ENCODE measurements at places on chromosomes 1 and 21.

DNA sequence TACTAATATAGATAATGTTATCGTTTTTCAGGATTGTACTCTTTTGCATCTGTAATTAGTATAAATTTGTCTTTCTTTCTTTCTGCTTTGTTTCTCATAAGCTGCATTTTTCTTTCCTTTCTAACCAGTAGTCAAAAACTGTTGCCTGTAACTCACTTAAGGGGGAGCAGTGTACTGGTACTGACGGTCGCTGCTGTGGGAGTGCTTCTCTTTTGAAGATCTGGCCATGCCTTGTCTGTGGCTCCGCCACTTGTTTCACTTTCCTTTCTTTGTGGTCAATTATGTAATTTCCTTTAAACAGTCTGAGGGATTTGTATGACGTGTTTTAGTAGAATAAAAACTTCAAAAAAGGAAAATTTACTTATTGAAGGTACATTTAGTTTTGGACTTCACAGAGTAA, 37.0 kb downstream of the MIA3 start:
- no peak for DNase-seq

- DNase-seq: peak; percentile 41
These were observed 9.8 kb downstream of the TNFRSF18 start for GRCh38 chr1:1196431-1197187.

- no peak for DNase-seq
These were observed 67.0 kb downstream of the PIK3R3 start for GRCh38 chr1:46065405-46065804.

DNA sequence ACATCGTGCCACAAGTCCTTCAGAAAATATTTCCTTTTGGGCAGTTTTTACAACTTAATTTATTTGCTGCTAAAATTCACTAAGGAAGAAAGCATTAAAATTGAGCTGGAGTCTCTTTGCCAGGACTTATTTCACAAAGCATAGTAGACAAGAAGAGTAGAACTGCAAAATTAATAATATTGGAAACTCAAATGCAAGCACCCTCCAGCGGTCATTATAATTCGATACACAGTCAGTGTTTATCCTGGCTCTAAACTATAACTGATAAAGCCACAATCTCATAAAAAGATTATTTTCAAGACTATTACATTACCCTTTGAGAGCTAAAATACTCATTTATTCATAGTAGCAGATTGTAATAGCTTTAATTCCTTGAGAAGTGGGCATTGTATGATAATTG, 655.4 kb downstream of the RWDD3 start:
- no peak for DNase-seq

DNA sequence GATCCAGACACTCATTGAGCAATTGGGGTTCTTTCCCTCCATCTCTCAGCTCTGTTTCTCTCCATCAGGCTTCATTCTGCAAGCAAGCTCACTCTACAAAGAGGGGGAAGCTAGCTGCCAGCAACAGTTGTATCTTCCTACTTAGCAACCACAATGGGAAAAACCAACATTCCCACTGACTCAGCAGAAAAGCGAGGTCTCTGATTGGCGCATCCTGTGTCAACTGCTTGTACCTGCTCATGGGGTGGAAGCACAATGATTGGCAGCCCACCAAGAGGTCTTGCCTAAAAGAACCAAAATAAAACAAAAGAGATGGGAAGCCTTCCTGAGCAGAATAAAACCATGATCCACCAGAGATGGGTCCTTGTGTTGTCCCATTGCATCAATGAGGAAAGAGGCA, 4.0 kb upstream of the CDA start:
- DNase-seq: no peak

GRCh38 chr21:14753466-14754258, 207.5 kb upstream of the SAMSN1 start:
- DNase-seq: no peak

DNA sequence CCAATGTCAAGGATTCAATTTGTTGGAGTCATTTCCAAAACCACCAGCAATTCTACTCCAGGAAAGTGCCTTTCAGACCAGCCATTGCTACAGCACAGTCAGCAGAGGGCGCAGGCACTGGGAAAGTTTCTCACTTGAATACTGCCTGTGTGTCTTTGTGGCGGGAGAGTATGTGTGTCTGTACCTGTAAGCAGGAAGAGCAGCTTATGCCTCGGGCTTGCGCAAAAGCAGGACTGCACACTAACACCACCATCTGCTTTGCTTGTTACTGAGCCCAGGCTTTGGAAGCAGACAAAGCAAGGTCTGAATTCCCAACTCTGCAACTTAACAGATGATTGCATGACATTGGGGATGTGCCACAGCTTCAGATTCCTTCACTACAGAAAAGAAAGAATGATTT, 7.0 kb upstream of the CTSE start:
- peak; percentile 75 for DNase-seq

- no peak for DNase-seq
These were observed 7.5 kb downstream of the LPAR3 start for GRCh38 chr1:84885469-84885868.

DNA sequence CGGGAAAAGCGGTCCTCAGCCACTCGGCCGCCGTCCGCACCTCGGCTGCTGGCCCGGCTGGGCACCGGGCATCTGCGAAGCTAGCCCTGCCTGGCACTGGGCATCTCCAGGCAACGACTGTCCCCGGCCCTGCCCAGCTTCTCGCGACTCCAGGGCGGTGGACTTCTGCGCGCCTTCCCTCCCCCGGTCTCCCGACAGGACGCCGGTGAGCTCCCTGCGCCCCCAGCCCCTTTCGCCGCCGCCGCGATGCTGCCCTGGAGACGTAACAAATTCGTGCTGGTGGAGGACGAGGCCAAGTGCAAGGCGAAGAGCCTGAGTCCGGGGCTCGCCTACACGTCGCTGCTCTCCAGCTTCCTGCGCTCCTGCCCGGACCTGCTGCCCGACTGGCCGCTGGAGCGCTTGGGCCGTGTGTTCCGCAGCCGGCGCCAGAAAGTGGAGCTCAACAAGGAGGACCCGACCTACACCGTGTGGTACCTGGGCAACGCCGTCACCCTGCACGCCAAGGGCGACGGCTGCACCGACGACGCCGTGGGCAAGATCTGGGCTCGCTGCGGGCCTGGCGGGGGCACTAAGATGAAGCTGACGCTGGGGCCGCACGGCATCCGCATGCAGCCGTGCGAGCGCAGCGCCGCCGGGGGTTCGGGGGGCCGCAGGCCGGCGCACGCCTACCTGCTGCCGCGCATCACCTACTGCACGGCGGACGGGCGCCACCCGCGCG, 514 bp downstream of the FAM43B start:
- no peak for DNase-seq

DNA sequence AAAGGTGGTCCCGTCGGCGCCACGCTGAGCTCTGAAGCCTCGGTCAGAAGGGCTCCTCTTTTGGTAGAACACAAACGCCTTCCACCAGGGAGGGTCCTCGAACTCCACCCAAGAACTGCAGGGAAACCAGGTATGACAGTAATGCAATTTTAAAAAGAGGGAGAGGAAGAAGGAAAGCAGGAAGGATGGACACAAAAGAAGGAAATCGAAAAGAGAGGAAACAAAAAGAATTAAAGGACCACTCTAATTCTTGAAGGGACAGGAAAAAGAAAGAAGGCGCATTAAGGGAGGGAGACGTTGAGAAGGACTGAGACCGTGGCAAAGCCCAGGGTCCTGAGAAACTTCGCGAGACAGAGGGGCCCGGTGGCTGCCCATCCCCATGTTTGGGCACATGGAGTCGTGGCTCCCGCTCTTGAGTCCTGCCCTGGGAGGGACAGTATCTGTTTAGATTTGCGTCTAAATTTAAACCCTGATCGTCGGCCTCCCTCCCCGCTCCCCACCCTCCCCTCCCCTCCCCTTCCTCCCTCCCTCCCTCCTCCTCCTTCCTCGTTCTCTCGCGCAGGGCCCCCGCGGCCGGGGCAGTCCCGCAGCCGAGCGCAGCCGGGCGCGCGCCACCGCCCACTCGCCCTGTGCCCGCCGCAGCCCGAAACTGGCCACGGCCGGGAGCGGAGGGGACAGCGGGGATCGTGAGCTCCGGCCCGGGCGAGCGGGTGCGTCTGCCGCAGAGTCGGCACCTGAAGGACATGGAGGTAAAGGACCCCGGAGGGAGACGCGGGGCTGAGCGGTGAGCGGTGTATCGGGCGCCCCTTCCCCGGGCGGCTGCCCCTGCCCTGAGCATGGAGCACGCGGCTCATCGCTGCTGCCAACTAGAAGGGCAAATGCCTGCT, at the start of gene RCSD1:
Gene RCSD1, plus strand, starts transcription at position 552 of the 887 bp plus-strand sequence. Its CDS starts 192 bp downstream, at position 744.
- no peak for DNase-seq
